PC-3 (cell line): ENCODE measurements at places on chromosomes 11 and 22. TPM values are rescaled to one million over a fixed set of nuclear protein-coding genes. Genes with fewer than 3 reads are reported as not detected.

Gene HOATZ
- not detected in 2 replicates for total RNA-seq

Gene TRIM68
- 6.1 and 6.9 TPM in 2 replicates for total RNA-seq

Gene DNHD1
- 9.3 and 14.5 TPM in 2 replicates for total RNA-seq

Gene KRTAP5-11
- total RNA-seq = not detected in 2 replicates

Gene SCN2B
- total RNA-seq = 0.12 TPM in 1 of 2 replicates, not detected in the other

Gene DRICH1
- 0.15 TPM in 1 of 2 replicates, not detected in the other for total RNA-seq

Gene PNPLA5
- not detected in 2 replicates for total RNA-seq

Gene USH1C
- not detected in 2 replicates for total RNA-seq

Gene FAM111B
- 22.5 and 26.7 TPM in 2 replicates for total RNA-seq

Gene IFITM10
- total RNA-seq = 0.58 and 1.4 TPM in 2 replicates

Gene MS4A14
- total RNA-seq = 0.07 and 0.29 TPM in 2 replicates

Gene OR4A16
- not detected in 2 replicates for total RNA-seq

- H3K27me3 ChIP-seq = peaks cover 23% of the 10 kb centered on the region; the same call in 1 of the 2 replicates
- no peak overlapping the region for H3K27ac ChIP-seq
- no peaks in the 10 kb centered on the region for H3K36me3 ChIP-seq
Measured at GRCh38 chr11:83785942-83786341, 499.8 kb upstream of the CCDC90B start.

DNA sequence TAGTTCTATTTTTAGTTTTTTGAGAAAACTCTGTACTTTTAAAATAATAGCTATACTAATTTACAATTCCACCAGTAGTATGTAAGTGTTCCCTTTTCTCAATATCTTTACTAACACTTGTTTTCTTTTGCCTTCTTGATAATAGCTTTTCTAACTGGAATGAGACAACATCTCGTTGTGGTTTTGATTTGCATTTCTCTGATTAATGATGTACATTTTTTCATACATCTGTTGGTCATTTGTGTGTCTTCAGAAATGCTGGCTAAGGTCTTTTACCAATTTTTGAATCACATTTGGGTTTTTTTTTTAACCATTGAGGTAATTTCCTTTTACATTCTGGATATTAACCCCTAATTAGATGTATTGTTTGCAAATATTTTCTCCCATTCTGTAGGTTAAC is 258.9 kb downstream of the DYNC2H1 start:
- H3K27ac ChIP-seq = no peak overlapping the region
- DNase-seq = no peak
- no peaks in the 10 kb centered on the region for H3K4me1 ChIP-seq
- H3K27me3 ChIP-seq = no peaks in the 10 kb centered on the region

- no peak for DNase-seq
- peaks cover 36% of the 10 kb centered on the region for H3K27me3 ChIP-seq
- no peaks in the 10 kb centered on the region for H3K36me3 ChIP-seq
Measured at GRCh38 chr11:64744544-64745188, 724 bp upstream of the RASGRP2 start.

DNA sequence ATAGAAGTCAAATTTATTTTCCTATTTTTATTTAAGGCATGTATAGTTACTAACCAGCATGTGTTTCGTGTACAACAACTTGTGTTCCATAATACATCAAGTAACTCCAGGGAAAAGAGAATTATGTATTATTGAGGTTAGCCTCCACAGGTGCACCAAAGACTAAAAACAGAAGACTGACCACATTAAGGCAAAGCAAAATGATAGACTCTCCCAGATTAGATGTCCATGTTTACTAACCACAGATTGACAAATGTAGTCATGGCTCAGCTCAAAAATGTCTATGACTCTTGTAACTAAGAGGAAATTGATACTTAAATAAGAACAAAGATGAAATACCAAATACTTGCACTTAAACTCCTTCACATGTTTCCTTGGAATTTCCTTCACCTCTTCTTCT is 238.5 kb downstream of the METTL15 start:
- H3K27ac ChIP-seq = no peak overlapping the region
- peaks cover 31% of the 10 kb centered on the region for H3K4me1 ChIP-seq
- H3K4me3 ChIP-seq = no peak overlapping the region
- H3K27me3 ChIP-seq = no peaks in the 10 kb centered on the region

GRCh38 chr22:38946771-38947170 is 10.6 kb upstream of the APOBEC3A start:
- H3K27me3 ChIP-seq = no peaks in the 10 kb centered on the region
- H3K36me3 ChIP-seq = no peaks in the 10 kb centered on the region
- H3K4me3 ChIP-seq = no peak overlapping the region
- H3K4me1 ChIP-seq = no peaks in the 10 kb centered on the region
- H3K27ac ChIP-seq = no peak overlapping the region

DNA sequence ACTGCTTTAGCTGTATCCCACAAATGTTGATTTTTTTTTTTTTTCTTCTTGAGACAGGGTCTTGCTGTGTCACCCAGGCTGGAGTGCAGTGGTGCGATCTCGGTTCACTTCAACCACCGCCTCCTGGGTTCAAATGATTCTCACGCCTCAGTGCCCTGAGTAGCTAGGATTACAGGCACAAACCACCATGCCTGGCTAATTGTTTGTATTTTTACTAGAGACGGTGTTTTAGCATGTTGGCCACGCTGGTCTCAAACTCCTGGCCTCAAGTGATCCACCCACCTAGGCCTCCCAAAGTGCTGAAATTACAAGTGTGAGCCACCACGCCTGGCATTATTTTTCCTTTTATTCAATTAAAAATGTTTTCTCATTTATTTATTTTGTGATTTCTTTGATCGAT is 55.9 kb downstream of the PDHX start:
- H3K27ac ChIP-seq = no peak overlapping the region
- H3K36me3 ChIP-seq = peaks cover 15% of the 10 kb centered on the region; the same call in 1 of the 2 replicates
- H3K4me1 ChIP-seq = peaks cover 26% of the 10 kb centered on the region
- H3K27me3 ChIP-seq = no peaks in the 10 kb centered on the region

- DNase-seq = no peak
- H3K27me3 ChIP-seq = peaks cover 56% of the 10 kb centered on the region
- H3K36me3 ChIP-seq = no peaks in the 10 kb centered on the region
- no peak overlapping the region for H3K4me3 ChIP-seq
- no peaks in the 10 kb centered on the region for H3K4me1 ChIP-seq
Measured at GRCh38 chr22:49691256-49691655, 136.4 kb downstream of the BRD1 start.

- peaks cover 5% of the 10 kb centered on the region; the same call in 1 of the 2 replicates for H3K27me3 ChIP-seq
- no peaks in the 10 kb centered on the region for H3K36me3 ChIP-seq
- DNase-seq = no peak
- H3K4me3 ChIP-seq = no peak overlapping the region
Measured at GRCh38 chr22:36922105-36922608, 8.7 kb downstream of the CSF2RB start.

GRCh38 chr11:64006398-64006797 is 20.2 kb downstream of the OTUB1 start:
- H3K4me3 ChIP-seq = no peak overlapping the region
- no peaks in the 10 kb centered on the region for H3K27me3 ChIP-seq
- no peaks in the 10 kb centered on the region for H3K36me3 ChIP-seq
- peaks cover 7% of the 10 kb centered on the region; the same call in 1 of the 2 replicates for H3K4me1 ChIP-seq
- no peak for DNase-seq

DNA sequence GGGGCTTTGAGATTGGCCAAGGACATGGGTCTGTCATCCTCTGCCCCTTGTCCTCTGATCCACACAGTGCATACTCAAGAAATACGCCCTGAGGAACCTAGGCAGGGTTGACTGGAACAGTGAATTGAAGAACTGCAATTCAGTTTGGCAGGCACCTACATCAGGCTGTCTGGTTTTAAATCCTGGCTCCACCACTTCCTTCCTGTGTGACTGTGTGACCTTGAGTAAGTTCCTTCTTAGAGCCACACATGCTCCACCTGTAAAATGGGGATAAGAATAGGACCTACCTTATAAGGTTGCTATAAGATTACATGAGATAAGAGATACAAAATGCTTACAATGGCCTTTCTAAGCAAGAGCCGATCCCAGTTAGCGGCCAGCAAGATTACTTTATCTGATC is 15.8 kb upstream of the TCF20 start:
- H3K36me3 ChIP-seq = no peaks in the 10 kb centered on the region
- no peak for DNase-seq
- H3K27ac ChIP-seq = no peak overlapping the region
- no peaks in the 10 kb centered on the region for H3K27me3 ChIP-seq

DNA sequence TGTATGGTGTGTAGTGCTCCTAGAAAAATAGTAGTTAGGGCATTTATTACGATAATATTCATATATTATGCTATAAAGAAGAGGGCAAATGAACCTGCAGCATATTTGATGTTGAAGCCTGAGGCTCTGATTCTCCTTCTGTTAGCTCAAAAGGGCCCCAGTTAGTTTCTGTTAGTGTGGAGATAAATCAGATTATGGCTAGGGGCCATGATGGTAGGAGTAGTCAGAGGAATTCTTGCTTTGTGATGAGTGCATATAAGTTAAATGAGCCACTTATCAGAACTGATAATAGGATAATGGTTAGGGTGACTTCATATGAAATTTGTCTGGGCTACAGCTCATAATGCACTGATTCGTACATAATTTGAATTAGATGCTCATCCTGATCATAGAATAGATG is 298.4 kb downstream of the DYNC2H1 start:
- H3K36me3 ChIP-seq = no peaks in the 10 kb centered on the region
- H3K27ac ChIP-seq = no peak overlapping the region
- H3K4me1 ChIP-seq = no peaks in the 10 kb centered on the region
- no peak overlapping the region for H3K4me3 ChIP-seq
- DNase-seq = no peak
- H3K27me3 ChIP-seq = no peaks in the 10 kb centered on the region

GRCh38 chr11:100631316-100631715 is 55.8 kb upstream of the ARHGAP42 start:
- H3K4me3 ChIP-seq = no peak overlapping the region
- no peak for DNase-seq
- H3K27me3 ChIP-seq = no peaks in the 10 kb centered on the region
- H3K27ac ChIP-seq = no peak overlapping the region
- no peaks in the 10 kb centered on the region; the same call in 1 of the 2 replicates for H3K4me1 ChIP-seq
- H3K36me3 ChIP-seq = no peaks in the 10 kb centered on the region

DNA sequence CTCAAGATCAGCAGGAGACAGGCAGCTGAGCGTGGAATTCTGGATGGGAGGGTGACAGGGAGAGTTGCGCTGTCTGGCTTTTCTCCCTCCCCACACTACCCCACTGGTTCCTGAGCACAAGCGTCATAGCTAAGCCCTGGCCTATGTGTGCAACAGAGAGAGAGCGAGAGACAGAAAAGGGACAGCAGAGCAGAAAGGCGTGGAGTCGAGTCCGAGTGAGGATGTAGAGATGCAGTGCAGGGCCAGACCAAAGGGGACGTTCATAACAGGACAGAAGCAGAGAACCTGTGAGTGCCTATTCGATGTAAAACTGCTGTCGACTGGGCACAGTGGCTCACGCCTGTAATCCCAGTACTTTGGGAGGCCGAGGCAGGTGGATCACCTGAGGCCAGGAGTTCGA is 94.0 kb upstream of the TMEM45B start:
- H3K27me3 ChIP-seq = no peaks in the 10 kb centered on the region
- no peak overlapping the region for H3K4me3 ChIP-seq
- no peak overlapping the region for H3K27ac ChIP-seq
- no peaks in the 10 kb centered on the region for H3K36me3 ChIP-seq
- DNase-seq = no peak

DNA sequence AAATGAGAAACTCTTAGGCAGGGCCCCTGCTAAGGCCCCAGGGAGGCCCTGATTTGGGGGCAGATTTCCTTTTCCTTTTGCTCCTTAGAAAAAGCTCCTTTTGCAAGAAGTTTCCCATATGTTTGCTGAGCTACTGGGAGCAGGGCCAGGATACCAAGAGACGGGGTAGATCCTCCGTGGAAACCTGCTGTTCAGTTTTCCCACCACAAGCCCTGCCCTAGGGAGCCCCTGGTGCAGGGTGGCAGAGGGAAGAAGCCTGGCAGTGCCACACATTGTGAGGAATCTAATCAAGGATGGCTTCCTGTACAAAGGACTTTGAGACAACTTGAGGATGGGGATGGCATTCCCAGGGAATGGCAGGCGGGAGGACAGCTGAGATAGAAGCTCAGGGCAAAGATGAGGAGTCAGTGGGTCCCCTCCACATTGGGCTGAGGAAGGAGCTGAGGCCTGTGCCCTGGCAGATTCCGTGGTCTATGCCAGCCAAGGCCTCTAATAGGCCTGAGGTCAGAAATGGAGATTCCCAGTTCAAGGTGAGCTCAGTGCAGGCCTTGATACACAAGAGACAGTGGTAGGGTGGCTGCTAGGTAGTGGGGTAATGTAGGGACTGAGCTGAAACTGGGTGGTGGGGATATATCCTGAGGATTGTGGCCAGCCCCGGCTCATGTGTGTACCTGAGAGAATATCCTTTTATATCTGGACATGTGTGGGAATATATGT is 15.0 kb downstream of the TUB start:
- no peaks in the 10 kb centered on the region for H3K36me3 ChIP-seq
- no peaks in the 10 kb centered on the region for H3K4me1 ChIP-seq
- no peaks in the 10 kb centered on the region for H3K27me3 ChIP-seq
- DNase-seq = no peak

- no peaks in the 10 kb centered on the region for H3K36me3 ChIP-seq
- peak overlapping the region; percentile 23; the same call in 1 of the 2 replicates for H3K27ac ChIP-seq
- H3K4me1 ChIP-seq = no peaks in the 10 kb centered on the region
- H3K4me3 ChIP-seq = peak overlapping the region; percentile 83
- DNase-seq = peak; percentile 9
Measured at GRCh38 chr22:21651521-21652009, 9.5 kb downstream of the SDF2L1 start.

GRCh38 chr22:32625985-32626384 is 151.4 kb downstream of the FBXO7 start:
- H3K36me3 ChIP-seq = no peaks in the 10 kb centered on the region
- no peaks in the 10 kb centered on the region for H3K4me1 ChIP-seq
- no peak overlapping the region for H3K4me3 ChIP-seq
- no peak for DNase-seq
- no peak overlapping the region for H3K27ac ChIP-seq
- H3K27me3 ChIP-seq = no peaks in the 10 kb centered on the region

- no peaks in the 10 kb centered on the region for H3K4me1 ChIP-seq
- H3K4me3 ChIP-seq = no peak overlapping the region
- no peak for DNase-seq
- H3K27me3 ChIP-seq = peaks cover 60% of the 10 kb centered on the region
- no peaks in the 10 kb centered on the region for H3K36me3 ChIP-seq
Measured at GRCh38 chr22:49411236-49411635, 416.4 kb downstream of the BRD1 start.

- no peak overlapping the region for H3K4me3 ChIP-seq
- H3K4me1 ChIP-seq = no peaks in the 10 kb centered on the region
- no peak for DNase-seq
- no peaks in the 10 kb centered on the region for H3K27me3 ChIP-seq
- no peaks in the 10 kb centered on the region for H3K36me3 ChIP-seq
Measured at GRCh38 chr11:79668575-79668974, 227.7 kb upstream of the TENM4 start.
